ENCODE measurements at places on chromosomes 16 and 17. TPM values are rescaled to one million over a fixed set of nuclear protein-coding genes. Genes with fewer than 3 reads are reported as not detected.

- DNase-seq: no peak
These were observed 15.4 kb downstream of the SLC25A10 start for GRCh38 chr17:81727324-81728031.

DNA sequence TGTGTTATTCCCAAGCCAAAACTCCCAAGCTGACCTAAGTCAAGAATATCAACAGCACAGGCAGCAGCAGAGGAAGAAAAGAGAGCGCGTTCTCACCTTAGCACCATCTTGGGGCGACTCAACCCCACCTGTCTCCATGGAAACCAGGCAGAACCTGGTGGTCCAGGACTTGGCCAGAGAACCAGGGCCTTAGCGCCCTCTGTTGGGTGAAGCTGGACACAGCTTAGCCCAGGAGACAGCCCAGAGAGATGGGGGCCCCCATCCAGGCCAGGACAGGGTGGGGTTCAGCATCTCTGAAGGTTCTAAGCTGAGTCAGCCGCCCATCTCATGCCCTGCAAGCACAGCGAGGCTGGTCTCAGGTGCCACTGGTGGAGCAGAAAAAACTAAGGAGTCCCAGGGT, 60.1 kb upstream of the TMEM132E start:
- DNase-seq: no peak

GRCh38 chr16:74713325-74713724, 12.7 kb upstream of the MLKL start:
- DNase-seq: no peak

DNA sequence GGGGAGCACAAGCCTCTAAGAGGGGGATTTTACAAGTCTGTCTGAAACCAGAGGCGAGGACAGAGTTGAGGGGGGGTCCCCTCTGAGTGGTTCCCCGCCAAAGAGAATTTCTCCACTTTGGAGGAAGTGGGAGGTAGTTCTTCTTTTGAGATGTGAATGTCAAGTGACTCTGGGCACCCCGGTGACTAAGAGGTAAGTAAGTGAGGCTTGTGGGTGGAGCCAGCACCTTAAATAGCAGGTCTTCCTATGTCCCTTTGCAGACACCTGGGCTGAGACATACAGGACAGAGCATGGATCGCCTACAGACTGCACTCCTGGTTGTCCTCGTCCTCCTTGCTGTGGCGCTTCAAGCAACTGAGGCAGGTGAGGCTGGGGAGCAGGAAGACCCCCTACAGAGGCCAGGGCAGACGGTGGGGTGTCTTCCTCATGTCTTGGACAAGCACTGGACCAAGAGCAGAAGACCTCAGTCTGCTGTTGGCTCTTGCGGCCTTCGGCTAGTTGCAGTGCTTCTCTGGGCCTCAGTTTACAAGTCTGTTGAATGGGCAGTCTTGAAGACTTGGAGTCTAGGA, at the start of gene CCL22:
Gene CCL22, plus strand, starts transcription at position 257 of the 569 bp plus-strand sequence. Its CDS starts 34 bp downstream, at position 291.
- DNase-seq: no peak

DNA sequence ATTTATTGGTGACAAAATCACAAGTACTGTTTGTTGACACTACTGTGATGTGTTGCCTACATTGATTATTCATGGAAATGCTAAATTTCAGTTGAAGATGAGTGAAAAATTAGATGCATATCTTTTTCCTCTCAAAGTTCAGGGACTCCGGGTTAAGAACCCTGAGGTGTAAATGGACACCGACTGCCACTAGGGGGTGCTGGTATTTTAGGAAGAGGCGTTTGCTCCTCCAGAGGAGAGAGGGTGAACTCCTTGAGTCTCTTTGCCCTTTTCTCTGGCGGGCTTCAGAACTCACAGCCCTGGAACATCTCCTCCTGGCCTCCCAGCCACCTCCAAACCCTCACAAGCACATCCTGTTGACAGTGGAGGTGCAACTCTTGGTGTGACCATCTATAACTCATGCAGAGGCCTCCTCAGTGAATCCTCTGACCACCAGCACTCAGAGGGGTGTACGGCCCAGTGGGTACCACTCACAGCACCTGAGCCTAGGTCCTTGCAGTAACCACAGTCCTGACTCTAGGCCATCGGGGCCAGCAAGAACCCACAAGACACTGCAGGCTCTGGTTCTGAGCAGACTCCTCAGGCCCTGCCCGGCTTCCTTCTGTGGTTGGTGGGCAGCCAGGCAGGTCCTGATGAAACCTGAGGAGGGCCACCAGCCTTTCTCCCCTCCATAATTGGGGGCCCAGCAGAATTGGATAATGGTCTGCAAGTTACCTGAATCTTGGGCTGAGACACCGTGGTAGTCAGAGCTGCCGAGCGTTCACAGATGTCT, 26.2 kb upstream of the PIK3R5 start:
- peak; percentile 47 for DNase-seq

- peak; percentile 95 for DNase-seq
These were observed 301.9 kb downstream of the SOX9 start for GRCh38 chr17:72422505-72423285.

DNA sequence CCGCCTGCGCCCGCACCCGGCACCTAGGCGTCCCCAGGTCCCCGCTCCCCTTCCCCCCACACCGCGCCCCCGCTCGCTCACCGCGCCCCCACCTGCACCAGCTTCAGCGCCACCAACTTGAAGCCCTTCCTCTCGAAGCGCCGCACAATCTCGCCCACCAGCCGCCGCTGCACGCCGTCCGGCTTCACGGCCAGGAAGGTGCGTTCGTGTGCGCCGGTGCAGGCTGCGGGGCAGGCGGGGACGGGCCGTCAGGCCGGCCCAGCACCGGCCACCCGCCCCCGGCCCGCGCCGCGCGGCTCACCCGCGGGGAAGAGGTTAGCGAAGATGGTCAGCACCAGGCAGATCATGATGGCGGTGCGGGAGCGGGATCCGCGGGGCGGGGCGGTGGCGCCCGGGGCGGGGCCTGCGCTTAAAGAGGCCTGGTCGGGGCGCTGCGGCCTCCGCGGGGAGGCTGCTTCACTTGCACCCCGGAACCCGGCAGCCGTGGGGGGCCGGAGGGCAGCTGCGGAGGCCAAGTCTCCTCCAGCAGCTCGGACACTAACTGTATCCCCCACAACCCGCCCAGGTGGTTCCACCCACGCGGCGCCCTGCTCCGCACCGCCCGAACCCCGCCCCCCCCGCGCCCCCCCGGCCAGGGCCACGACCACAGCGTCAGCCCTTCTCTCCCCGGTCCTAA, at the start of gene NME3:
Gene NME3, minus strand, starts transcription at position 356 of the 676 bp plus-strand sequence. Its CDS starts 9 bp downstream, at position 347.
- DNase-seq: peak; percentile 38

GRCh38 chr17:32143527-32143870, 1.2 kb downstream of the RHOT1 start:
- DNase-seq: no peak

DNA sequence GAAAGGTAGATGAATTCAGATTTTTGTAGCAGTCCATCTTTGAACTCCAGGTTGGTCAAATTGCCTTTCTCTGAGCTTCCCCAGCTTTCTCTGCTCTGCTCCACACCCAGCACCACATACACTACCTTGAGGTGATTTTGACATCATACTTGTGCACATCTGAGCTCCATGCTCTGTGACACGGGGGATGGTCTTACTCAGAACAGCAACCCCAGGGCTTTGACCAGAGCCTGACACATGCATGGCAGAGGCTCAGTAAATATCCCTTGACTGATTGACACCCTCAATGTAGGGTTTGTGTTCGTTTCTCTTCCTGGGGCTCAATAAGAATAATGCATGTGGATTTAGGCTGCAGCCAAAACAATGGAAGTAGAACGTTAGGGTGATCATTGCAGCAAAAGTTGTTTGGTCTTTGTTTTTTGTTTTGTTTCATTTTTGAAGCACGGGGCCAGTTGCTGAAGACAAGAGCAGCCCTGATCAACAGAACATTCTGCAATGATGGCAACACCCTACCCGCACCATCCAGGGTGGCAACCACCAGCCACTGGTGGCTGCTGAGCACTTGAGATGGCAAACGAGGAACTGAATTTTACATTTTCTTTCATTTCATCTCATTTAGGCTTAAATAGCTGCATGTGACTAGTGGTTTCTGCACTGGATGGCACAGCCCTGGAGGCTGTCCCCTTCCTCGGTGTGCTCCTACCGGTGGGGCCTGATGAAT, 224.8 kb upstream of the TNRC6C start:
- DNase-seq: no peak

GRCh38 chr17:28925912-28926365, 23.1 kb upstream of the DHRS13 start:
- peak; percentile 95 for DNase-seq

GRCh38 chr17:3647769-3648555, 11.4 kb downstream of the CTNS start:
- DNase-seq: peak; percentile 28

- no peak for DNase-seq
These were observed 7.1 kb upstream of the IL32 start for GRCh38 chr16:3058139-3059030.

- peak; percentile 80 for DNase-seq
These were observed 209.4 kb downstream of the IRX3 start for GRCh38 chr16:54077050-54077821.

- no peak for DNase-seq
These were observed 2.1 kb upstream of the NHERF1 start for GRCh38 chr17:74746376-74746775.

DNA sequence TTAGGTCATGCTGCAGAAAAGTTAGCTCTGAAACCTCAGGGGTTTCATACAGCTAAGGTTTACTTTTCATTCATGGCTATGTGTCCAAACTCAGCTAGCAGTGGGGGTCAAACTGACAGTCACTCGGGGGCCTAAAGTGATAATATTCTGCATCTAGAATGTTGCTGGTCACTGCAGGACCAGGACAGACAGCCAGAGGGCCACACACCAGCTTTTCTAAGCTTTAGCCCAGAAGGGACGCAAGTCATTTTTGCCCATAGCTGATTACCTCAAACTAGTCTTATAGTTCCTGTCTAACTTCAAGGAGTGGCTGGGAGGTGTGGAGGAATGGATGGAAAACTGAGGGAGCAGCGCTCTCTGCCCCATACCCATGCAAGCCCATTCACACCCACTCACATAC, 163.0 kb upstream of the NLRP1 start:
- no peak for DNase-seq

DNA sequence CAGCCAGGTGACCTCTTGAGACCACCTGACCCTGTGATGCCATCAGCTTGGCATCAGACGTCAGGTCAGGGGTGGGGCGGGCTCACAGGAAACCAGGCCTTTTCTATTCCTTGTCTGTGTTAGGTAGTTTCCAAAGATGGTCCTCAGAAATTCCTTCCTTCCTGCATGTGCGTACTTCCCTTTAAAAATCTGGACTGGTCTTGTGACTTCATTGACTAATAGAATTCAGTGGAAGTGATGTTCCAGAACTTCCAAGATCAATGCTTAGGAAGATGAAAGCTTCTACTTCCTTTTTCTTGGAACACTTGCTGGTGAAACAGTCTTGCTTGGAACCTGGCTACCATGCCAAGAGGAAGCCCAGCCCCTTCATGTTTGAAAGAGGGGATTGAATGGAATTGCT, 10.0 kb upstream of the N4BP1 start:
- no peak for DNase-seq

DNA sequence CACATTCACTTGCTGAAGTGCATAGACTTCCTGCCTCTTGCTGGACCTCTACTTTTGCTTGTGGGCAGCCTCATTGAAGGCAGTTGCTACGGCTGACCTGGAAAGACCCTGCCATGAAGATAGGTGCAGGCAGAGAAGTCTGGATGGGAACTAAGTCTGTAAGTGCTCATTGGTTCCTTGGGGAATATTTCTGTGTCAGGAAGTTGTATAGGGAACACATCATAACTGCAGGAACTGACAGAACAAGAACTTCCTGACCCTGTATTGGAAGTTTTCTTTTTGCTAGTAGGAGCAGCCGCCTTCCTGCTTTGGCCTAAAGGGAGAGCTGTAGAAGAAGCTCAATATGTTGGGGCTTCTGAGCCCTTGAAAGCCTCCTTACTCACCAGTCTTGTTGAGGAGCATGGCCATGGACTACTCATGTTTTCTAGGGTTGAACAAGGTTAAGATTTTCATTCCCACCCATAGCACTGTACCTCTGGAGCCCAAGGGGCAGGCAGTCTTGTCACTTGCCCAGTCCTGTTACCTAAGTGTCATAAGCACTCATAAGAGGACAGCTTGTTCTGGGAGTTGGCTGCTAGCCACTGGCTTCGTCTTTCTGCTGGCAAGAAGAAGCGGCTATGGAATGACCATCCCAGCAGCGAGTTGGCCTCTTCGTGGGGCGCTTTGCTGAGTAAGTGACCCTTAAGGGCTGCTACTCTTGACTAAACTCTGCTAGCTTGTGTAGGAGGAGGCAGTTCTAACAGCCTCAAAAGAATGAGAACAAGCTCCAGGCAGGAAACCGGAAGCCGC, 7.2 kb downstream of the UBFD1 start:
- no peak for DNase-seq

DNA sequence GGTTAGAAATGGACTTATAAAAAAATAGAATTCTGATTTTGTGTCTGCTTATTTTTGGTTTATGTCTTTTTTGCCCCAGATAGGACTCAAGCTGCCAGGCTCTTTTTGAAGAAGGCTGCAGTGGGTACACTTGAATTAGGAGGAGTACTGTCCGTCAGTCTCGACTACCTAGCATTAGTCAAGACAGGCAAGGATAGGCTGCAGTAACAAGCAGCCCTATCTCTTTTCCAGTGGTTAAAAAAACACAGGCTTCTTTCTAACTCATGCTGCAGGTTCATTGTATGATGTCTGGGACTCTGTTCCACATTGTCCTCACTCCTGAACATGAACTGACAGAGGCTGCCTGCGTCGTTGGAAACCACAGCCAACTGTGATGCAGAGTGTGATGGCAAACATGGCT, 8.0 kb downstream of the C16orf46 start:
- no peak for DNase-seq

SLC35G6 gene
- total RNA-seq: not detected

SMIM36 gene
- total RNA-seq: not detected

PSMC5 gene
- total RNA-seq: 44.8 TPM

ACE gene
- total RNA-seq: 3.0 TPM

CCL8 gene
- not detected for total RNA-seq

TAOK2 gene
- 28.2 TPM for total RNA-seq

HASPIN gene
- 2.0 TPM for total RNA-seq

ATP6V0A1 gene
- 49.3 TPM for total RNA-seq

SLC5A10 gene
- total RNA-seq: not detected

PRSS36 gene
- total RNA-seq: 0.83 TPM

ALDH3A1 gene
- total RNA-seq: 0.69 TPM
